ENCODE measurements at places on chromosomes 4 and X.

DNA sequence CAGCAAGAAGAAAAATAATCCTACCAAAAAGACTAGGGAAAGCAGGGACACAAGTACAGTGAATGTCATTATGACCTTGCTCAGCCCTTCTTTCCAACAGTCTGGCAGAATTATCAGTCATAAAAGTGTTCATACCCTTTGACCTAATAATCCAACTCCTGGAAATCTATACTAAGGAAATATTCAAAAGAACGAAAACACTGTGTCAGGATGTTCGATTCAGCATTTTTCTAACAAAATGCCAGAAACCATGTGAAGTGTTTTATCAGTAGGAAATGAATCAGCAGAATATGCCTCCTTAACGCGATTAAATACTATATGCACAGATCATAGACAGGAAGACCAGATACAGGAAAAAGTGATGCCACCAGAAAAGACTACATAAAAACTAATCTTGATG, 16.2 kb upstream of the S100G start:
- peak; percentile 26 for DNase-seq

GRCh38 chr4:153117554-153117953, 86.7 kb upstream of the TRIM2 start:
- no peak for DNase-seq

GRCh38 chrX:120477453-120477852, 8.4 kb upstream of the LAMP2 start:
- no peak for DNase-seq

DNA sequence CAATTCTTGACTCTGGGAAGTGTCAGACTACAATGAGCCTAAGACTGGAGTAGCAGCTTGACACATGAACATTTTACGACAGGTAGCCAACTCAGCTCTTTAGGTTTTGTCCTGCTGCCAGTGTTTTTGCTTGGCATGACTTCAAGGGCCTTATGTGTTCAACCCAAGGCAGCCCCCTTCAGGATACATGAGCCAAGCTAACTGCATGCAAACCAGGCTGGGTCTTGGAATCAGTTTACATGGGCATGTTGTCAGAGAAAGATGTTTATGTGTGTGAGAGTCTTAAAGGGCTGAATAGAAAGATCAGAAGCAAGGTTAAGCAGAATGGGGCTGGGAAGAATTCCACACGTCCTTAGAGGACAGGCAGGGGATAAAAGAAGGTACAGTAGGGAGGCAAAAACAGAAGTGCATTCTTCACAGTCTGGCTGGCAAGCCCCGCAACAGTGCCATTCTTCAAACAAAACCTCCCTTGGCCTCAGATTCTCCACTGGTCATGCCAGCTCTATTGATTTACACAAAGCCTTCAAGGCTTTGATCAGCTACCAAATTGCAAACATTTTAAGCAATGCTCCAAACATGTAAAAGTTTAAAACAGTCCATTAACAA, 97.3 kb downstream of the NKX6-1 start:
- no peak for DNase-seq

DNA sequence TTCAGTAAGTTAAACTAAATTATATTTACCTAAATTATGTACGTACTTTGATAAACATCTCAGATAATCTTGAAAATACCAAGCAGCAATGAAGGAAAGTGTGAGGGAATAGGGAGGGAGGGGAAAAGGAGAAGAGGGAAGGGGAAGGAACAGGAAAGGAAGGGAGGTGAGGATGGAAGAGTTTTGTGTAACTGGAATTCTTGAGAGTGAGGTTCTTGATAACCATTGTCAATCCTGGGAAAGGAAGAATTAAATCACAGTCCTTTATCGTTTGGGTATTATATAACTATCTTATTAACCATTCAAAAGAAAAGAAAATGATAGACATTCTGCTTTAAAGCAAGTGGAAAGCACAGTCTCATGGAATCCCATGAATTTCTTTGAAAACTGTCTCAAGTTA, 795.0 kb downstream of the CCSER1 start:
- no peak for DNase-seq

All from GM23248 (cell line).